ENCODE measurements at places on chromosomes 2 and 18.

DNA sequence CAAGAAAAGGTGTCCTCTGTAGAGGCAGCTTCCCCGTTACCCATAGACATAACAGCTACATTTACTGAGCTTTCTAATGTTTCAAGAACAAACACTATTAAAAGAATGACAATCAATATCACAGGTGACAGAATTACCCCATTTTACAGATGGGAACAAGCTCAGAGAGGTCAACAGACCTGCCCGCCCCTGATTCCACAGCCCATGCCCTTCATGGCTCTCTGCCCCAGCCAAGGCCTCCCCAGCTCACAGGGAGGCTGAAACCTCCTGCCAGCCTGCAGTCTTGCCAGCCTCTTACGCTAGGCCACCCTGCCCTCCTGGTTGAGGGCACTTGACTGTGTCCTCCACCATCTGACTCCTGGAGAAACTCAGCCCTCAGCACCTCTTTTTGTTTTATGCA is 19.1 kb upstream of the SLC35F6 start:
- DNase-seq: no peak

GRCh38 chr2:177262958-177263450 is 1.5 kb downstream of the NFE2L2 start:
- no peak for DNase-seq

GRCh38 chr2:150595803-150596470 is 108.5 kb upstream of the RND3 start:
- no peak for DNase-seq

- DNase-seq: no peak
Observed at GRCh38 chr2:109266496-109266895, 137.5 kb downstream of the SH3RF3 start.

DNA sequence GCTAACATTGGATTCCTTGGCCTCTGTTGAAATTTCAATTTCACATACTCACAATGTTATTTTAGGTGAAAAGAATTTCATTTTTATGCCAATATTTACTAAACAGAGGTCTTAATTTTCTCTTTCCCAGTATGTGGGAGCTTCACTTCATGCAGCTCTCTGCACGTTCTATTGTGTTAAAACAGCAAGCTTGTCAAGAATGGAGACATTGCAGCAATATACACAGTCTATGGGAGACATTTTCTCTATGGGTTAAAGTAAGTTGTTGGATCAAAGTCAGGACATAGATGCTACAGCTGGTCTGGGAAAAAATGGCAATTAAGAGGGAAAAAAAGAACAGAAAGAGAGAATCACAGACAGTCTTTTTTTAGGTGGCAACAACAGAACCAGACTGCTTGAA is 70.4 kb upstream of the ARHGAP15 start:
- DNase-seq: no peak

All from stimulated activated CD8-positive, alpha-beta memory T cell treated with anti-CD3 and anti-CD28 coated beads, Interleukin-7, amount 100 ng/mL, for 1 hour (primary cell).